ENCODE measurements at places on chromosomes 11 and 22.

DNA sequence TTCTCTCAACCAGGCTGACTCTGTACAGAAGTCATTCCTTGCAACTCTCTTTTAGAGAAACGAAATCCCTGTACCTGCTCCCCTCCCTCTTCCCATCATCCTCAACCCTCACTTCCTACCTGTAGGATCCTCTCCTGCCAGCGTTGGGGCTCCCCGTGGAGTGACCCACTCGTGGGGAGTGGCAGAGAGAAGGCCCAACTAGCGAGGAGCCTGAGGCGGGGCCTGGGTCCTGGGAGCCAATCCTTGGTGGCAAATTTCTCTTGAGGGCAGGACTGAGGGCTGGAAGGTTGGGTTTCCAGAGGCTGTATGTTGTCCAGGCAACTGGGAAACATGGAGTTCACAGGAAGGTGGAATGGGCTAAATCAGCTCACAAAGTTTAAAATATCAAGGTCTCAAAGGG lies 10.4 kb downstream of the NHERF4 start:
- DNase-seq = no peak

DNA sequence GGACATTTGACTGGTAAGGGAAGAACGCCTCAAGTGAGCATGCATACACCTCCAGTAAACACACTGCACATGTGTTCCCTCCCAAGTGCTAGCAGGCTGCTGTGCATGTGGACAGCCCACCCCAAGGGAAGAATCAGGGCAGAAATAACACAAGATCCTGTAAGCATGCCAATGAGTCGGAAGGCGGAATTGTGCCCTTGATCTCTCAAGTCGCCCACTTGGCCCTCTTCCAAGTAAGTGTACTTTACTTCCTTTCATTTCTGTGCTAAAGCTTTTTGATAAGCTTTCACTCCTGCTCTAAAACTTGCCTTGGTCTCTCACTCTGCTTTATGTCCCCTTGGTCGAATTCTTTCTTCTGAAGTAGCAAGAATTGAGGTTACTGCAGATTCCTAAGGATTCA lies 139.6 kb downstream of the TRPC6 start:
- DNase-seq = no peak

DNA sequence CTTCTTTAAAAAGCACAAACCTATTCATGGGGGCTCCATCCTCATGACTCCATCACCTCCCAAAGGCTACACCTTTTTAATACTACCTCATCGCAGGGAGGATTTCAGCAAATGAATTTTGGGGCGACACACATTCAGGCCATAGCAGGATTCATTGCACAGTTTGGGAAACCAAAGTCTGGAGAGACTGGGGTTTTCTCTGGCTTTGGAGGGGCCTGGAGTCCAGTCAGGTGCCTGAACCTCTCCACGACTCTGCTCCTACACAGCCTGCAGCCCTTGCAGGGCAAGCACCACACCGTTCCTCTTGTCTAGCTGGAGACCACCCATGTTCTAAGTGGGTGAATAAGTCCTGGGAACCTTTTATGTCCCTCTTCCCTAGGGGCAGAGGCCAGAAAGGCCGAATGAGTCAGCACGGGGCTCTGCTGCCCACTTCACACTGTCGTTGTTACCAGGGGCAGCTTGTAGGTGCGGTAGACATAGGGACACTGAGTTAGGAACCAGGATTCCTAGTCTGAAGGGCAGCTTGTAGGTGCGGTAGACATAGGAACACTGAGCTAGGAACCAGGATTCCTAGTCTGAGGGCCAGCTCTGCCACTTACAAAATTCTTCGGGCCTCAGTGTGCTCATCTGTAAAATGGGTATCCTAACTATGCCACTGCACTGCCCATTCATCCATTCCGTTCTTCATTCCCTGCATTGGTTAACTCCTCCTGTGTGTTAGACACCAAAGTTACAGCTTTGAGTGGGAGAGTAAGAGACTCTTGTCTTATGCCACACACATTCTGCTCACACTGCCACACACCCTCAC lies 251.7 kb upstream of the B3GAT1 start:
- no peak for DNase-seq

- DNase-seq = no peak
These were observed 110.8 kb upstream of the NNMT start for GRCh38 chr11:114185436-114185835.

DNA sequence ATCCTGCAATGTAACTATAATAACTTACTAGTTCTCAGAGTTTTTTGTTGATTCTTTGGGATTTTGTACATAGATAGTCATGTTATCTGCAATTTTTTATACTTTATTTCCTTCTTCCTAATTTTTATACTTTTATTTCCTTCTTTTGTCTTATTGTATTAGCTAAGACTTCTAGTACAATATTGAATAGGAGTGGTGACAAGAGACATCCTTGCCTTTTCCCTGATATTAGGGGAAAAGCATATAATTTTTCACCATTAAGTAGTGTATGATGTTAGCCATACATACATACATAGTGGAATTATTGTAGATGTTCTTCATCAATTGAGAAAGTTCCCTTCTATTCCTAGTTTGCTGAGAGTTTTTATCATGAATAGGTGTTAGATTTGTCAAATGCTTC lies 27.8 kb upstream of the CLTCL1 start:
- DNase-seq = no peak

GRCh38 chr11:19714022-19714386 lies 1.4 kb downstream of the NAV2 start:
- no peak for DNase-seq

DNA sequence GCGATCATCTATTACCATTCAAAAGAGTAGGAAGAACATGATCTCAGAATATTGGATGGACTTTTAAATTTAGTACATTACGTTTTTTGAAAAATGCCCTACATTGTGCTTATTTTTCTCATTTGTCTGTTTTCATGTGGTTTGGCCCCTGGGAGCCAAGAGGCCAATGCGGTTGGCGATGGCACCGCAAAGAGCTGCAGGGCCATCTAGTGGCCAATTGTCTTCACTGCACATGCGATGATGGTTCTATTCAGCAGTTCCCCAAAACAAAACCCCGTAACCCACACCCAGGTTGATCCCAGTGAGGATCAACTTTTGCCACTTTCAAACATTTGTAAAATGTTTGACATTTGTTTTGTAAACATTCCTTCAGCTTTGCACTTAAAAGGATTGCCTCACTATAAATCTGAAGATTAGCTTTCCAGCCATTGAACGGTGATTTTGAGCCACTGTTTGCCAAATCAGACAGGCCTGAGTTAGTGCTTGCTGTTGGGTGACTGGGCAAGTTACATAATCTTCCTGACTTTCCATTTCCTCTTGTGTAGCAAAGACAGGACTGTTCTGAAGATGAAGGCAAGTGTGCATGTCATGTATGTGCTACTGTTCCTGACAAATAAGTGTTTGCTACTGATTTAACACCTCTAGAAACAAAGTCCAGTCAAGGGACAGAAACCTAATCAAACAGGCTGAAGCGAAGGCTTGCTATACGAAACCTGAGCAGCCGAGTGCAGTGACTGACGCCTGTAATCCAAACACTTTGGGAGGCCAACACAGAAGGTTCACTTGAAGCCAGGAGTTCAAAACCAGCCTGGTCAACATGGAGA lies 29.2 kb upstream of the XBP1 start:
- peak; percentile 64 for DNase-seq

- DNase-seq = no peak
These were observed 1089.1 kb downstream of the TBC1D22A start for GRCh38 chr22:47851586-47851985.

- DNase-seq = no peak
These were observed 1747.2 kb upstream of the RAG2 start for GRCh38 chr11:38345286-38345685.

- DNase-seq = no peak
These were observed 4.5 kb downstream of the TRIM29 start for GRCh38 chr11:120133216-120134105.

- no peak for DNase-seq
These were observed 67.1 kb downstream of the PIWIL3 start for GRCh38 chr22:24707470-24707801.

GRCh38 chr11:119567688-119568582 lies 145.0 kb upstream of the THY1 start:
- no peak for DNase-seq

GRCh38 chr11:94400839-94401772 lies at the start of gene GPR83:
Gene GPR83 (minus strand): TSS chr11:94401419. CDS start chr11:94401247, 172 bp downstream.
- no peak for DNase-seq

GRCh38 chr11:45225277-45225676 lies 60.9 kb downstream of the SYT13 start:
- DNase-seq = no peak

DNA sequence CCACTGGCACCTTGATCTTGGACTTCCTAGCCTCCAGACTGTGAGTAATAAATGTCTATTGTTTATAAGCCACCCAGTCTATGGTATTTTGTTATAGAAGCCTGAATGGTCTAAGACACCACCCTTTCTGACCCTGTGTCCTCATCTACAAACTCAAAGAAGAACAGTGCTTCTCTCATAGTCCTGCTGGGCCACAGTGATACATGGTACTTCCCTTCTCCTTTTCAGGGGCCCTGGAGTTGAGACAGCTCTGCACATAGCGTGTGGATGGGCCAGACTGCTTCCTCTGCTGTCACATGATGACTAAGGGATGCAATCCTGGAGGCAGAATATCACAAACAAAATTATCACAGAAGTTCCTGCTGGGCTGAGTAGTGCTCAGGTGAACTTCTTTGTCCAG lies 5.0 kb downstream of the KCNJ11 start:
- no peak for DNase-seq

- no peak for DNase-seq
These were observed 20.5 kb downstream of the TRMU start for GRCh38 chr22:46355996-46356471.

DNA sequence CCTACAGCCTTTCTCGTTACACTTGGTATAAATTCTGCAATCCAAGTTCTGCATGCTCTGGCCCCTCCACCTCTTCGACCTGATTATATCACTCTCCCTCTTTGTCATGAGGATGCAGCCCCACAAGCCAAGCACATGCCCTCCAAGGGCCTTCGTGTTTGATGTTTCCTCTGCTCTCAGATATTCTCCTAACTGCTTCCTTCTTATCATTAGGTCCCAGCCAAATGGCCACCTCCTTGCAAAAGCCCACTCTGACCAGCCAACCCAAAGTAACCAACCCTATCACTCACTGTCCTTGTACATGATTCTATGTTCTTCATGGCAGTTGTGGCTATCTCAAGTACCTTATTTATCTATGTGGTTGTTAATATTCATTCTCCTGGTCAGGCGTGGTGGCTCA lies 38.3 kb upstream of the LRRC55 start:
- DNase-seq = no peak

DNA sequence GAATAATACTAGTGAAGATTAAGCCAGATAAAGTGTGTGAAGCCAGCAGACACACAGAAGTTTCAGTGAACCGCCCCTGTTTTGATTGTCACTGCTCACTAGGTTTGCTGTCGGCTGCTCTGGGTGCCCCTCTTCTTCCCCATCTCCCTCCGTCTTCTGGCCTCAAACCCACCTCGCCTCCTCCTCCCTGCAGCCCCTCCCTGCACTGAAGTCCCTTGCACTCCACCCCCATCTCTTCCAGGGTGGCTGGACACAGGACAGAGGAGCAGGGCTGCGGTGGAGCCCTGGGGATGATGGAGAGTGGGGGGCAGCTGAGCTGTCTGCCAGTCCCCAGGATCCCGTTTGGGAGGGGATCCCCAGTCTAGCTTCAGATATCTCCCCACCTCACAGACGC lies 53.5 kb downstream of the CYTH4 start:
- no peak for DNase-seq

- no peak for DNase-seq
These were observed 167.6 kb upstream of the MTMR2 start for GRCh38 chr11:96091476-96091875.

GRCh38 chr11:9804419-9804902 lies 140.6 kb downstream of the SWAP70 start:
- DNase-seq = no peak

- no peak for DNase-seq
These were observed 561 bp downstream of the TRMT112 start for GRCh38 chr11:64316672-64317324.

- DNase-seq = no peak
These were observed 1.7 kb upstream of the INCENP start for GRCh38 chr11:62122076-62122475.

- no peak for DNase-seq
These were observed 3.7 kb upstream of the HSPA8 start for GRCh38 chr11:123065621-123066020.

GRCh38 chr22:36776722-36777121 lies 803 bp upstream of the IFT27 start:
- DNase-seq = no peak

- no peak for DNase-seq
These were observed 12.9 kb downstream of the TSPAN32 start for GRCh38 chr11:2314525-2315394.

GRCh38 chr22:37018815-37019308 lies 385 bp downstream of the TST start:
- no peak for DNase-seq

- DNase-seq = no peak
These were observed 1620.9 kb downstream of the FAM181B start for GRCh38 chr11:81112718-81113117.

- no peak for DNase-seq
These were observed 272.9 kb downstream of the SWAP70 start for GRCh38 chr11:9936754-9937153.

GRCh38 chr22:24976442-24977218 lies 24.1 kb downstream of the KIAA1671 start:
- DNase-seq = no peak

DNA sequence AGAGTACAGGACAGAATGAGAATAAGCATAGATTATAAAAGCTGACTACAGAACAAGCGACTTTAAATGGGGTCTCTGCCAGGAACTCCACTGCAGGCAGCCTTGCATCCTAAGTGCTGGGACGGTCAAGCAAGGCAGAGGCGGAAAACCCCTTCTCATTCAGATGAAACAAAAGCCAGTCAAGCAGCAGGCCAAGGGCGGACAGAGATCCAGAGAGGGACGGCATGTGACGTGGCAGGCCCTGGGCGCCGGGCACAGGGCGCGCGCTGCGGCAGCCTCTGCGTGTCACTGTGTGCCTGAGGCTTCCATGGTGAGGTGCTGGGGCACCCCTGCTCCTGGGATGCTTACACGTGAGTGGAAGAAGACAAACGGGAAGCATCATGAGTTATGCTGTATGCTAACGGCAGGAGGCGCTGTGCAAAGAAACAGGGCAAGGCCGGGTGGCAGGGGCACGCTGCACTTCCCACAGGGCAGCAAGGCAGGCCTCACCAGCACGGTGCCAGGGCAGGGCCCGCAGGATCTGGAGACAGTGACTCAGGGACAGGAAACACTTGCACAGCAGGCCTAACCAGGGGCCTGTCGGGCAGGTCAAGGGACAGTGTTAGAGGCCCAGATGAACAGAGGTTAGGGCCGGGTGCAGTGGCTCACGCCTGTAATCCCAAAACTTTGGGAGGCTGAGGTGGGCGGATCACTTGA lies 6.2 kb downstream of the TOLLIP start:
- DNase-seq = no peak

DNA sequence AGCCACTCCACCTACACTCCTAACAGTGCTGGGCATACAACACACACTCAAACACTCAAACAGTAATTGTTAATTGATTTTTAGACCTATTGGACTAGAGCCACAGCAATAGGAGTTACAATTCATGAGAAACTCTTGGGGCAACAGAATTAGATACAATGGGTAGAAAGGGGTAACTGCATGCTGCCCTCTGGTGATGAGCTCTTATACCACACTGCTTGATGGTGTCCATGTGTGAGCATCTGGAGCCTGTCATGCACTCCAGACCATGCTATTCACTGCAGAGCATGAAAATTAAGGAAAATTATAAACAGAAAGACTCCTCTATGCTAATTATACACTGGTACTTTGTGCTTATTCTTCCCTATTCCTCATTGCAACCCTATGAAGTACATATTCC lies 975.5 kb upstream of the CCDC90B start:
- no peak for DNase-seq

Measured in activated CD4-positive, alpha-beta T cell treated with anti-CD3 and anti-CD28 coated beads for 24 hours (primary cell).